A549 treated with AZD2906 at 1 μM for 4 hours (cell line): ENCODE measurements at places on chromosomes 4 and X. TPM values are rescaled to one million over a fixed set of nuclear protein-coding genes. Genes with fewer than 3 reads are reported as not detected.

Gene SULT1E1
- total RNA-seq = not detected in 5 replicates

Gene PDZD4
- 3.0 to 3.7 TPM (median 3.5 TPM) in 5 replicates for total RNA-seq

Gene PASD1
- total RNA-seq = not detected in 5 replicates

Gene MBNL3
- total RNA-seq = 0.07 to 0.15 TPM in 2 of 5 replicates, not detected in the others

Gene ABCE1
- 57.6 to 115 TPM (median 62.0 TPM) in 5 replicates for total RNA-seq

Gene ATOH1
- not detected in 5 replicates for total RNA-seq
